ENCODE measurements at places on chromosomes 12 and 14.

DNA sequence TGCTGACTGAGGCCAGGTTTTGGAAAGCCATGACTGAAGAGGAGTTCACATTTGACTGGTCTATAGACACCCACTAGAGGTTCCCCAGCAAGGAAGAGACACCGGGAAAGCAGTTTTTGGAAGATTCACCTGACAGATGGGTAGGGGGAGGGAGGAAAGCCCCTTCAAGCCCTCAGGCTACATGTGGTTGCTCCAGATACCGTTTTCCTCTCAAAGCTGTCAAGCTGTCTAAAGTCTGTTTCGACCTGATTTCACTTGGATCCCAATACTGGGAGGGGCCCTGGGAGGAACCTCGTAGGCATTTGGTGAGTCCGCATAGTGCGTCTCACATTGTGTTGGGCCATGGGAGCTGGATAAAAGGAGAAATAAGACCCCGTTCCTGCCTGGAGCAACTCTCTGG lies 1.7 kb upstream of the LRP1 start:
- no peak for DNase-seq

DNA sequence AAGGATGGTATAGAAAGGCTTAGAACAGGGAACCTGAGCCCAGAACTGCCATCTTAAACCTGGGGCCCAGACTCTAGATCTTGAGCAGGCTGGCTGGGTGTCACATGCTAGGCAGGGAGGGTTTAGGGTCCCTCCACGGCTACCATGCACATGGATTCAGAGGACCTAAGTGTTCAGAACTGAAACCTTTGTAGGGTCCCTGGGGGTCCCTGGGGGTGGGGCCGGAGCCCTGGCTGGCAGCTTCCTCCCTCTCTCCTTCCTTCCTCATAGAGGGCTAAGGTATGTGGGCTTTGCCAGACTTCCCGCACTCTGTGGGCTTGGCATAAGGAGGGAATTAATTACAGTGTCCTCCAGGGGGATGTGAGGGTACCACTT lies 4.6 kb upstream of the ZNF385A start:
- no peak for DNase-seq

DNA sequence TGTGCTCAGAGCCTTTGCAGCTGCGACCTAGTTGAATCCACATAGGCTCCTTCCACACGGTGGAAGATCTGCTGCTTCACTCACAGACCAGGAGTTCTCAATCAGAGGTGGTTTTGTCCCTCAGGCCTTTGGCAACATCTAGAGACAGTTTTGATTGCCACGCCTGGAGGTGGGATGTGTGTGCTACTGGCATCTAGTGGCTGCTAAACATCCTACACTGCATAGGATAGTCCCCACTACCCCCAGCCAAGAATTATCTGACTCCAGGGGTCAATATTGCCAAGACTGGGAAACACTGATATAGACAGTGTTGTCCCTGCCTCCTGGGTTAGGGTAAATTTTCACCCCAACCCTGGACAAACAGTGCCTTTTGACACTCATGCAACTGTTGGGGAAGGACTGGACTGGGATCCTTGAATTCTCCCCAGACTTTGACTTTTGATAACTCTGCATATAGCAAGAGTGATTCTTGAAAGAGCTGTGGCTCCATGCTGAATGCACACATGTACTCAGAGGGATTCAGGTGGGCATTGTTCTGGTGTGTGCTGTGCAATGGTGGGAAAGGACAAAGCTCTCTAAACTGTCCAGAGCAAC lies 39.8 kb downstream of the BAZ2A start:
- DNase-seq, result peak; percentile 20

DNA sequence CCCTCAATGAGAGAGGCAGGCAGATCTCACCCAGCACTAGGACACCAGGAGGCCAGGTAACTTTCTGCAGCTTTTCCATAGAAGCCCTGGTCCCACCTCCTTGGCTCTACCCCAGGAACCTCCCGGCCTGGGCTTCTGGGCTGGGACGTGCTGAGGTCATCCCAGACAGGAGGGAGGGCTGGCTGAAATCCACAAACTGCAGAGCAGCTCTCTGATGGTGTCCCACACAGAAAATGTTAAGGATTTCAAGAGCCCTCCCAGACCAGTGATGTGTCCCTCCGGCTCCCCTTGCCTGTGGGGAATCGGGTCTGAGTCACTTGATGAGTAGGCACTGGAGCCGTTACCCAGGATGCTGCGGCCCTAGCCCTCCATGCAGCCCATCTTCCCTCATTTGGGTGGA lies 124.1 kb downstream of the ESRRB start:
- no peak for DNase-seq

- no peak for DNase-seq
Measured at GRCh38 chr14:97626088-97626487, 828.9 kb downstream of the VRK1 start.

DNA sequence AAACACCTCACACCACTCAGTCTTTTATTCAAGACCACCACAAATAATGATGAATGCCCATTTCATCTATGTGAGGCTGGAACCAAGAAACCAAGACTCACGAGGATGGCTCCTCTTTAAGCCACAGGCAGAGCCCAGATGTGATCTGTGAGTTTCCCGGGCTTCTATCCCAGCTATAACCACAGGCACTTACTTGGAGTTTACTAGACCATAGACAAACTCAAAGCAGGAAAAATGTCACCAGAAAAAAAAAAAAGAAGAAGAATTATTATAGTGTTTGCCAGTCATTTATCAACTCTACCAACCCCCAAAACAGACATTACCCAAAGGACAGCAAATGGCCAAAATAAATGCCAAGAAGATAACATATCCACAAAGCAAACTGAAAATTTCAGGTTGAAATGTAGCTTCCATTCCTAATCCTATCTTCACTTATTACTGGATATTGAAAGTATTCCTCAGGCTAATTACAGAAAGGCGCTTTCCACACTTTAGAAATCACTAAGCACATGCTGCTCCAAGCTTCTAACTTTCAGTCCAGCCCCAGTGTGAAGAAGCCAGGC lies 44.7 kb downstream of the ZFYVE1 start:
- DNase-seq, result no peak

GRCh38 chr12:53094394-53094787 lies 3.1 kb upstream of the IGFBP6 start:
- no peak for DNase-seq

GRCh38 chr12:42689699-42690098 lies 100.2 kb upstream of the PRICKLE1 start:
- DNase-seq, result no peak

DNA sequence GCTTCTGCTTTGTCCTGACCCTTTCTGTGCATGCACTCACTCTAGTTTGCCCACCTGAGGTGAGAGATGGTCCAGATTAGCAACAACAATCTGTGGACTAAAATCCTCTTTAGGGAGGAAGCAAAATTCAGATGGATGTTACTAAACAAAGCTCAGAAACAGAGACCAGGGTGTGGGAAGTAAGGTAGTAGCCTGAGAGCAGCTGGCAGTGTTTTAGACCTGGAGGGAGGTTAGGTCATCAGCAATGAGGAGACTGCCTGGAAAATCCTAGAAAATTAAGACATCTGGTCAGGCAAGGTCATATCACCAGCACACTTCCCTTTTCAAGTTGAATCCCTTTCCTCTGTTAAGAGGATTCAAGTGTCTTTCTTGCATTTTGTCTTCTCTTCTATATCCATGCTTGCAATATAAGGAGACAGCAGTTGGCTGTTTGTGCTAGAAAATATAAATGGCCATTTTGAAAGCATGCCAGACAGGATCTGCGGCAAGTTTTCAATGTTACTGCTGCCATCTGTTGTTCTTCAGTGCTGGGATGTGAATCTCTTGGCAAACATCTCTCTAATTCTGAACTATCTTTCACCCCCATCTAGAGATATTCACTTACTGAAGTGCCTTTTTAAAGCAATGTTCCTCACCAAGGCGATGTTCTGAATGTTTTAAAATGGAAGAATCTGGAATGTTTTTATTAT lies 266.4 kb downstream of the NAV3 start:
- no peak for DNase-seq

DNA sequence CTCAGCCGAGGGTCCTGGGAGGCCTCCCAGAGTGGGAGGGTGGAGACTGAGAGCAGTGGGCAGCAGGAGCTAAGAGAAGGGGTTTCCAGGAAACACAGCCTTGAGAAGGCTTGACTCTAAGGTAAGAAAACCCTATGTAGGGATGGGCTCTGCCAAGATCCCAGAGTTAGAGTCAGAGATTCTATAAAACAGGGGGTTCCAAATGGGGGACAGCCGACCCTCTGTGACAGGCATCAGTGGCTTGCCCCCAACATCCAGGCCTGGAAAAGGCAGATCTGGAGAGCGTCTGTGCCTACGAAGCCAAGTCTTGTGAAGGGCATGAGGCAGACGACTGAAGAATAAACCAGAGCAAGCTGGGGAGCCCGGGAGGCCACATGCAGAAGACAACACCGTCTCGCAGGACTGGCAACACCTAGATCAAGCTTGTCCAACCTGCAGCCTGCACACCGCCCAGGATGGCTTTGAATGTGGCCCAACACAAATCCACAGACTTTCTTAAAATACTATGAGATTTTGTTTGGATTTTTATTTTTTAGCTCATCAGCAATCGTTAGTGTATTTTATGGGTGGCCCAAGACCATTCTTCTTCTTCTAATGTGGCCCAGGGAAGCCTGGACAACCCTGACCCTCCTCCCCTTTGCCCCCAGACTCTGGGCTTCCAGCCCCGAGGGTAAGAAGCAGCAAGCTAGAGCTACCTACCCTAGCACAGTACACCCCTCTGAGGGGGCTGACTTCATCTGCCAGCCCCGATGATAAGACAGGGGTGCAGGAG lies 42.1 kb downstream of the PRMT8 start:
- DNase-seq, result no peak

GRCh38 chr12:5197131-5197530 lies 153.5 kb downstream of the KCNA5 start:
- DNase-seq, result no peak

- no peak for DNase-seq
Measured at GRCh38 chr12:8465301-8465996, 9.7 kb downstream of the CLEC6A start.

DNA sequence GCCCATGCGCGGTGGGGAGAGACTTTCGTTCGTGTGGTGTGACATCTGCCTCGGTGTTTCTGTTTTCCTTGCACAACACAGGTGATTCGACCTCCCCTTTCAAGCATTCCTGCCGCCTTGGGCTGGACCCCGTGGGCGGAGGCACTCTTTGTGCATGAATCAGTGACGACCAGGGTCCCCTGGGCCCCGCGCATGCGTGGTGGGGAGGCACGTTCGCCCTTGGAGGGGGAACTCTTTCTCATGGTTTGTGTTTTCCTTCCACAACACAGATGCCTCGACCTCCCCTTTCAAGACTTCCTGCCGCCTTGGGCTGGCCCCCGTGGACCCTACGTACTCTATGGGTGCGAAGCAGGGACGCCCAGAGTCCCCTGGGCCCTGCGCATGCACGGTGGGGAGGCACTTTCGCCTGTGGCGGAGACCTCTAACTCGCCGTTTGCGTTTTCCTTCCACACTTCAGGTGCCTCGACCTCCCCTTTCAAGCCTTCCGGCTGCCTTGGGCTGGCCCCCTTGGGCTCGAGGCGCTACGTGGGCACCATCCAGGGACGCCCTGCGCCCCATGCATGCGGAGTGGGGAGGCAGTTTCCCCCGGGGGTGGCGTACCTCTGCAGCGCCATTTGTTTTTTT lies 340.9 kb downstream of the ALG10 start:
- DNase-seq, result no peak

DNA sequence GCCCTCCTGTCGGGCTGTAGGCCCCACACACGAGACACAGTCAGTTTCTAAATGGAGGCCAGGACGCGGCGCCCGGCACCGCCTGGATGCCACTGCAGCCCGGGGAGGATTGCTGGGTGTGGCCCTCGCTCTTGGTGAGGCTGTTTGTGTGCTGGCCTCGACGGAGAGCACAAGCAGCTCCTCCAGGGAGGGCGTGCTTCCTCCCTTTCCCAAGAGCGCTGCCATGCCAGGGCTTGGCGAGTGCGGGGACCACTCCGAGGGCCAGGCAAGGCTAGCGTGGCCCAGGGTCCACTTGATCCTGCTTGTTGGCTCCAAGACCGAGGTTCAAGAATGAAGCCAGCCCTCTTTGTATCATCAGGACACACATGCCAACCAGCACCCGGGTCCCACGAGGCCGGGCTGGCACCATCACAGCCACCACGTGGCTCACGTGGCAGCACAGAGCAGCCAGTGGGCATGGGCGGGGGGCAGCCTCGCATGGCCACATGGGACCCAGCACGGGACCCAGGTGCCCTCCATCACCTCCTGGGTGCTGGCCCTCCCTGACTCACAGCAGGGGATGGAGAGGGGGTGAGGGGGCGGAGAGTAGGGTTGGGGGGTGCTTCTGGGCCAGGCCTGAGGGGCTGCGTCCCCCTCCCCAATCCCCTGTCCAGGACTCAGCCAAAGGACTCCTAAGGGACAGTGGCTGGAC lies 71.2 kb downstream of the NOC4L start:
- no peak for DNase-seq

- DNase-seq, result no peak
Measured at GRCh38 chr14:44928793-44929192, 33.0 kb downstream of the KLHL28 start.

DNA sequence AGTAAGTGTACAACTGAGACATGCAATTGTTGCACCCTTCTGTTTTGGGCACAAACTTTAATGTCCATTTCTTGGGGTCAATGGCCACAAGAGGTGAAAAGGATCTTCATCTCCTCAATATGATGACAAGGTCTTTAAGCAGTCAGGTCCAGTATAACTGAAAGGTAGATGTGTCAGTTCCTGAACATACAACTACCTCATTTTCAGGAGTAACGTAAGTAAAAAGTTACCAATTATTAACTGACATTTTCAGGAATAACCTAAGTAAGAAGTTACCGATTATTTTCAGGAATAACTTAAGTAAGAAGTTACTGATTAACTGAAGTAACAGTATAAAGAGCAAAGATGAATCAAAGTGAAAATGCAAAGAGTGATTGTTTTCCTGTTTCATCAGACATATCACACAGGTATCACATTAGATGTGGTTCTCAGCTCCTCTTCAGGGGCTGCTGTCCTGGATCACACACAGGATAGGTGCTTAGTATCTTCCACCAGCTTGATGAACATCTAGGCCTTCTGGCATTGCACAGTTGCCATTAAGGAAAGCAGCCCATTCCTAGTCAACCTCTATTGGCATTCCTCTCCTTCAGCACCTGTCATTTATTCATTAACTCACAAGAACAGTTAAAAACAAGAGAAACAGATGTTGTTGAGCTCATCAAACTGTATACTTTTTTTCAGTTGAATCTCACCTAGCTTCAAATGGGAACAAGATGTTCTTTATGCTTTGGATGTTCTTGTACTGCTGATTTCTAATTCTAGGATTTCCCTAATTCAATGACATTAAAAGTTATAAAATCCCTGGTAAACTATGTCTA lies 200.0 kb downstream of the FOXG1 start:
- no peak for DNase-seq

DNA sequence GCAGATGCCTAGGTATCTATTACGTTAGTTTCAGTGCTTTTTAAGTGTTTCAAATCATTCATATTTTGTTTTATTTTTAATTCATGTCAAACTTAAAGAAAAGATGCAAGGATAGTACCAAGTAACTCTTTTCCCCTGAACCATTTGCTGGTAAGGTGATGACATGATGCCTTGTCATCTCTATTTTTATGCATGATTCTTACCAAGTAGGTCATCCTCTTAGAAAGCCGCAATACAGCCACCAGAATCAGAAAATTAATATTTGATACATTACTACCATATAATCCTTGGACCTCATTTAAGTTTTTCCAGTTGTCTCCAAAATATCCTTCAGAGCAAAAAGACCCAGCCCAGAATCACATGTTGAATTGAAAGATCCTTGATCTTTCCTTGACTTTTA lies 22.3 kb downstream of the ATP5MC2 start:
- DNase-seq, result no peak

GRCh38 chr14:24258548-24259265 lies 4.3 kb downstream of the TGM1 start:
- DNase-seq, result no peak
